CD4-positive, alpha-beta T cell treated with Interleukin-15 for 4 hours (primary cell): ENCODE measurements at places on chromosomes 11 and 22.

GRCh38 chr22:36323182-36323854 is 64.4 kb downstream of the MYH9 start:
- no peak for DNase-seq

DNA sequence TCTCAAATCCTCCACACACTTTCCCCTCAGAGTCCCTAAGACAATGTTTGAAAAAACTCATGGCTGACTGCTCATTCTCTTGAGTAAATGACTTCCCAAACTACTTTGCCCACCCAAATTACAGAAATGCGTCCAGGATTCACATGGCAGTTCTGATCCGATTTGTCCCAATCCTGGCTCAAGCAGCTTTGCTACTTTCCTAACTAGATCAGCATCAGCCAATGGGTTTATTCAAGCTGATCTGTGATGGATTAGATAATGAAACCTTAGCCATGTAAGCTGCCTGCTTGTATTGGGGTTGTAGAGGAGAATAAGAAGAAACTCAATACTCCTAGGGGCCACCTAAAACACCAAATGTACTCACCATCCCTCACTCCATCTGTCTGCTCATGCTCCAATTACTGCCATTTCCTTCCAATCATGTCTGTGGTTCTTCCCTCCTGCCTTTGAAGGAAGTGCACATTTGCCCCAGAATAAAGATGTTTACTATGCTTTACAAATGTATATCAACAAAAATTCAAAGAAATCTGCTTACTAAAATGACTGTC is 6.9 kb downstream of the RBFOX2 start:
- DNase-seq = no peak

GRCh38 chr22:17481424-17481823 is 81.9 kb upstream of the SLC25A18 start:
- DNase-seq = no peak

DNA sequence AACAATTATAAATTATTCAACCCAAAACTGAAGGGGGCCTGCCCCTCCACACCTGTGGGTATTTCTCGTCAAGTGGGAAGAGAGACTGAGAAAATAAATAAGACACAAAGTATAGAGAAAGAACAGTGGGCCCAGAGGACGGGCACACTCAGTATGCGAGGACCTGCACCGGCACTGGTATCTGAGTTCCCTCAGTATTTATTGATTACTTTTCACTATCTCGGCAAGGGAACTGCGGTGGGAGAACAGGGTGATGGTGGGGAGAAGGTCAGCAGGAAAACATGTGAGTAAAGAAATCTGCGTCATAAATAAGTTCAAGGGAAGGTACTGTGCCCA is 3.2 kb downstream of the C11orf54 start:
- DNase-seq = no peak

- DNase-seq = no peak
These were observed 60.9 kb downstream of the SYN3 start for GRCh38 chr22:32997295-32997694.

DNA sequence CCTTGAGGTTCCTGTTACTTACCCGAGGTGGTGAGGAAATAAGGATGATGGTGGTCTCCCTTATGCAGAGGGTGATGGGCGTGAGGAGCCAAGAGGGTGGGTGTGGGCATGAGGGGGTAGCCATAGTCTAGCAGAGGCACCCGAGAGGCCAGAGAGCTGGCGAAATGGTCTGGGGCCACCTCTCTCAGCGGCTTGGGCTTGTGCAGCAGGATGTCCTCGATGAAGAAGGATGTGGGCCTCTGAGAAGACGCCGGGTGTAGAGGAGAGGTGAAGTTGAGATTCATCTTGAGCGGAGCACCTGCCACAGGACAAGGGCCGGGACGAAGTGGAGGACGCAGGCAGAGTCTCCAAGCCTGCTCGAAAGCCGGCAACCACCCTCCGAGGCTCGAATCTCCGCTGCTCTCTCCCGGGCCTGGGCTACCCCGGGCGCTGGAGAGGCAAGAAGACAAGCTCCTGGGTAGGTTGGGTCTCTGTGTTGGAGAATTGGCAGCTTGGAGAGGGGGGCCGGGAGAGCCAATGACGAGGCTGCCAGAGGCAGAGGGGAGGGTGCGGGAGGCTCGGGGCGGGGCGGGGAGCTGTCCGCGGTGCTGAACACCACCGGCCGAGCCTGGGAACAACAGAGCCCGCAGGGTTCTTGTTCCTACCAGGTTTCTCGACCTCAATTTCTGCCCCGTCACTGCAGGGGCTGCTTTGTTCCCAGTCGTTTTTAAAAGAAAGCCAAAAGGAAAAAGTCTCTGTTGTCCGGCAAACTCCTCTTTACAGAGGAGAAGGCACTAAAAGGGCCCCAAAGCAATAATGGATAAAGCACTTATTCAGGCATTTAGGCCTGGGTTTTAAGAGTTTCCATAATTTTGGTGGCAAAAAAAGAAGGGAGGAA is at the start of gene BSX:
BSX (minus strand) TSS at position 447 of the 877 bp plus-strand sequence; CDS start at position 284, 163 bp downstream.
- peak; percentile 21 for DNase-seq

- no peak for DNase-seq
These were observed 30.6 kb downstream of the KIRREL3 start for GRCh38 chr11:126969865-126970479.

DNA sequence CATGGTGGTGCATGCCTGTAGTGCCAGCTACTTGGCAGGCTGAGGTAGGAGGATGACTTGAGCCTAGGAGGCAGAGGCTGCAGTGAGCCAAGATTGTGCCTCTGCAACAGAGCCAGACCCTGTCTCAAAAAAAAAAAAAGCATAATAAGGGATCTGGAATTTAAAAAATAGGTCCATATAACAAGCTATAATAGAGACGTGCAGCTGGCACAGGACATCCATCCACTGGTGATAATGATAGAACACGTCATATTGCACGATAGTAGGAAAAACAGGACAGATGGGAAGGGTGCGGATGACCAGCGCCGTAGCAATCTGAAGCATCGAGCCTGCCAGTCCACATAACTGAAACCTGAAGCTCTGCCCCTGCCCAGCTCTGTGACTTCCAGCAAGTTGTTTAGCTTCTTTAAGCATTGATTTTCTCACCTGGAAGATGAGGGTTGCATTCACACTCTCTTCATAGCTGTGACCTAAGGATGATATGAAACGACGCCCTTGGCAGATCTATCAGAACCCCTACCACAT is 60.3 kb upstream of the PRODH start:
- no peak for DNase-seq

DNA sequence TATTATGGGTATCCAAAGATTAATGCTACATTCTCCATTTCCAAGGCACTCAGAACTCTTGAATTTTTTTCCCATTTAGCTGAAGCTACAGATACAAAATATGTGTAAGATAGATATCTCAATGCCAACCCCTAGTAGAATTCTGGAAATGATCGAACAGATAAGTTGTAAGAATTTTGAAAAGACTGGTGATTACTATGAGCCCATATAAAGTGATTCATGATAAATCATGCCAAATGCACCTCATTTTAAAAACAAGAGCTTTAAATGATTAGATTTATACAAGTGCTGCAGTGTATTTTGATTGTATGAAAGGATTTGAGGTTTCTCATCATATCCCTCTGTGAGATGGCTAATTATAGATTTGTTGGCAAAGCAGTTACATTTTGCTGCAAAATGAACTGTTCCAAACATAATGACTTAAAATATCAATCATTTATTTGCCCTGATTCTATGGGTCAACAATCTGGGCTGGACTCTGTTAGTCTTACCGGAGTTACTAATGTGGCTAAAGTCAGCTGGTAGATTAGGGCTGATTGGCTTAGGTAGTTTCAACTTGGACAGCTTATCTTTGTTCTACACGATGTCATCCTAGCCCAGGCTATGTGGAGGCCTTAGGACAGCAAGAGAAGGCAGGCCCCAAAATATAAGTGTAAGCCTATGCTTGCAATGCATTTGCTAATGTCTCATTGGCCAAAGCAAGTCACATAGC is 3.4 kb downstream of the OR10V1 start:
- no peak for DNase-seq

DNA sequence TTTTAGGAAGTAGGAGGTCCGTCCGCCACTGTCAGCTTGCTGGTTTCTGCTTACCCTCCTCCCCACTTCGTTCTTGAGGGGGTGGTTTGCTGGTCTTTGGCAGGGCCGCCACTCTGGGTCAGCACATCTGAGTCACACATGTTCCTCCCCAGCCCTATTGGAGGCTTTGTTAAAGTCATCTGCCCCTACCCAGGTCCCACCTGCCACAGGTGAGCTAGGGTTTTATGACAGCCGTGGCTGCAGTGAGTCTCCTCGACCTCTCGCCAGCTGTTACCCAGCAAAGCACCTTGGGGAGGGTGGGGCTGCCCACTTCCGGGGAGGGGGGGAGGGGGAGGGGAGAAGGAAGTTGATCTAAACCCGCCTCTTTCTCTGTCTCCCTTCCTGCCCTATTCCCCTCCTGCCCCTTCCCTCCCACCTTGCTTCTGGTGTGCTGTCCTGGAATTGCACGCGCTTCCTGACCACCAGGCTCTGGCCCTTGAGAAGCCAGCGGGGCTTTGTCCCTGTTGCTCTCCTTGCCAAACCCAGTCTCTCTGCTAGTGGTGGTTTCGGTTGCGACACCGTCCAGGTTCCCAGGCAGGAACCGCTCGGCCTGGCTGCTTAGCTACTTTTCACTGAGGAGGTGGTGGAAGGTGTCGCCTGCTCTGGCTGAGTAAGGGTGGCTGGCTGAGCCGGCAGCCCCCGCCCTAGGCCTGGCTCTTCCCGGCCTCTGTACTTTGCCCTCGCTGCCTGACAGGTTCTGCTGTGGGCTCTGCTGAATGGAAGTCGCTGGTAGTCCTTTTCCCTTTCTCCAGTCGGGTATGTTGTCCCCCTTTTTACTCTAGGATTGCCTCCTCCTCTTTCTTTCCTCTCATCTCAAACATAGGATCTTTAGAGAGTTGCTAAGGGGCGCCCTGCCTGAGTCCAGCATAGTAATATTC is 28.5 kb downstream of the RCOR2 start:
- peak; percentile 71 for DNase-seq

DNA sequence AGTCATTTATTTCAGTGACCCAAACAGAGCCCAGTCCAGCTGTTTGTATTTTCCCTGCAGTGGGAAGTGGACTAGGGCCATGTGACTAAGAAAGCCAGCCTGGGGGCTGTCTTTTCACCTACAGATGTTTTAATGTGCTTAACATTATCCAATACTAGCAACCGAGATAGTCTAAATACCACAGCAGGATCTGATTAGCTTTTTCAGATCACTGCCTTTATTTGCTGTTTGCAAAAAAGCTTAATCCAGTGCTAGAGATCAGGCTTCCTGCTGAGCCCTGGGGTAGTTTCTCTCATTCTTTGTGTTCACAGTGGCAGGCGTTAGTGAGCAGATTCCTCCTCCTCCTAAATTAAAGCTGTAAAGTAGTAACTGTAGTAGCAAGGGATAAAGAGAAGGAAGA is 35.0 kb downstream of the ZC3H12C start:
- DNase-seq = no peak

GRCh38 chr22:28728621-28729313 is 12.9 kb downstream of the CHEK2 start:
- no peak for DNase-seq

GRCh38 chr11:36213393-36213840 is 75.8 kb downstream of the COMMD9 start:
- no peak for DNase-seq

DNA sequence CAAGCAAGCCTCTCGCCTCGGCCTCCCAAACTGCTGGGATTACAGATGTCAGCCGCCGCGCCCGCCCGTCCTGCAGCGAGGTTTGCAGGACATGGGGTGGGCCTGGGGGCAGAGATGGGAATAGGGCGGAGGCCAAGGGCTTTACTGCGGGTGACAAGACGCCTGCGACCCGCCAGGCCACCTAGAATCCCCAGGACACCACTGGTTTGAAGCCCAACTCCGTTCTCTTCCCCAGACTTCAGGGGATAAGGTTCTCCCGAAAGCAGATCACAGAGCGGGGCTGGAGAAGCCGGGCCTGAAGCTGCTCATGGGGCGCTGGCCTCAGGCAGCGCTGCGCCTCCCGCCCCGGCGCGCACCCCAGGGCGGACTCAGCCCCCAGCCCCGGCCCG is 354 bp downstream of the POLR2L start:
- DNase-seq = no peak

DNA sequence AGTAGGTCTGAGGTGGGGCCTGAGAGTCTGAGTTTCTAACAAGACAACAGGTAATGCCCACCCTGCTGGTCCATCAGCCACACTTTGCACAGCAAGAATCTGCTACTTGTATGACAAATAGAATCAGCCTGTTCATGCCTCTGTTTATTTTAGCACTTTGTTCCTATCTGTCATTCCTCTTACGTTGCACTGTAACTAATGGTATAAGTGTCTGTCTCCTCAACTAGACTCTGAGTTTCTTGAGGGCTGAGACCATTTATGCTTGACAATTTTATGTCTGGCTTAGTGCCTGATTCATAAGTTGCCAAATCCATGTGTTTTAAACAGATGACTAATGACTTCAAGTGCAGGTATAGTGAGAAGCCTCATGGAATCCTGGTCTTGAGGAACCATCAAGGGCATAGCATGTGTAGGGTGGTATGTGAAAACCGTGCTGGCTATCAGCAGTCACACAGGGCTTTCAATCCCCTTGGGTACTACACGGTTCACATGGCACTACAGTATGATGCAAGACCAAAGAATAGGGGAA is 209.7 kb downstream of the C11orf91 start:
- no peak for DNase-seq

DNA sequence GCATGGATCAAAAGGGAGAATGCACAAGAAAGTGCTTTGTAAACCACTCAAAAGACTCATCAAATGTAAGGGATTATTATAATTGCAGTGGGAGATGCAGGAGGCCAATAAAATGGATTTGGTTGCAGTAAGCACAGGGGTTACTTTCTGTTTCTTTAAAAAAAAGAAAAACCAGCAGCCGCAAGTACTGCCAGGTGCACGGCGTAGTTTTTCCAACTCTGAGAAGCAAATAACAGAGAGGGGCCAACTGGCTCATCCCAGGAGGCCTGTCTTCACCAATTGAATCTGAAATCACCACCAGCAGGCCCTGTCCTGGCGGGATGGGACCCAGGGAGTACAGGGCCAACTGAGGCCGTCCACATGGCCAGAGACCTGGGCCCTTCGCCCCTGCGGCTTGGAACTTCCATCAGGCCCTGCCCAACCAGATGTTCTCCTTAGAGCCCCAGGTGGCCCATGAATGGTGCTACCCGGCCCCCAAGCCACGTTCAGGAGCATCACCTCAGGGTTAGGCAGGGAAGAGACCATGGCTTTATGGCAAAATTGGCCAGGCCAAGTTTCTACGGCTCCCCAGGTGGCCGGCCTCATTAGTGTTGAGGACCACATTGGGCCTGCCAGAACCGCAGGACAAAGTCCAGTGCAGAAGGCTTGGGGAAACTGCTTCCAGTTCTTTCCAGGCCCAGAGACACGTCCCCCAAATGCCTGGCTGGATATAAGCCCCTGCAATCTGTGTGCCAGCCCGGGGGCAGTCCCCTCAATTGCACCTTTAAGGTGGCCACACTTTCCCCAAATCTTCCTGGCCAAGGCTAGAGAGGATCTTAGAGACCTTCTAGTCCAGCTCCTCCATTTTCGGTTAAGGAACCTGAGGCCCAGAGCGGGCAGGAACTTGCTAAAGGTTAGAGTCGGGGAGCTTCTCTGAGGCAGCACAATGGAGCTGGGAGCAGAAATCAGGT is 61.7 kb downstream of the CHRDL2 start:
- DNase-seq = no peak

- no peak for DNase-seq
These were observed 68.6 kb downstream of the SWAP70 start for GRCh38 chr11:9732453-9732852.

- DNase-seq = no peak
These were observed 1.4 kb upstream of the VWA5A start for GRCh38 chr11:124113890-124114289.

GRCh38 chr11:95556342-95557163 is 233.0 kb downstream of the FAM76B start:
- no peak for DNase-seq
